ENCODE measurements at places on chromosomes 16 and 17. TPM values are rescaled to one million over a fixed set of nuclear protein-coding genes. Genes with fewer than 3 reads are reported as not detected.

Gene CX3CL1
- total RNA-seq, result 33.6 TPM

Gene AMFR
- 90.4 TPM for total RNA-seq

Gene RAB26
- total RNA-seq, result 0.80 TPM

Gene HID1
- total RNA-seq, result 28.6 TPM

Gene KIF2B
- total RNA-seq, result not detected

Gene HEATR9
- 0.21 TPM for total RNA-seq

Gene TBX2
- total RNA-seq, result 83.3 TPM

DNA sequence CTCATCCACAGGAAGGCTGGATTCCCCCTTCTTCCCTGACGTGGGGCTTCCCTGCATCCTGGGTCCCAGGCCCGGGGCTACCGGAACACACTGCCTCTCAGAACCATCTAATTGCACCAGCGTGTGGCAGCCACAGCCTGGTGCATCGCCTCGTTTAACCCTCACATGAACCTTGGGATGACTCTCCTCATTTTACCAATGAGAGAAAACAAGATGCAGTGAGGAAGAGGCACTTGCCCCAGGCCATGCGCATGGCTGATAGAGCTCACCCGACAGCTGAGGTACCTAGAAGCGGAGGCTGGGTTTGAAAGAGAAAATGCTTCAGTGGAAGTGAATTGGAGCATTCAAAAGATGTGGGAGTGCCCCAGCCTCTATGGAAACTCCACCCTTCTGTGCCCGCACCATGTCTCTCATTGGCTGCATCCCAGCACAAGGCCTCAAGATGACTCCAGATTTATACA is 162.3 kb downstream of the KATNIP start:
- no peaks in the 10 kb centered on the region for H3K27me3 ChIP-seq
- H3K4me1 ChIP-seq, result no peaks in the 10 kb centered on the region
- DNase-seq, result no peak
- H3K27ac ChIP-seq, result no peak overlapping the region
- peaks cover 12% of the 10 kb centered on the region for H3K36me3 ChIP-seq

GRCh38 chr17:62664336-62665120 is 37.1 kb downstream of the MRC2 start:
- H3K27ac ChIP-seq, result no peak overlapping the region
- no peaks in the 10 kb centered on the region for H3K4me1 ChIP-seq
- no peaks in the 10 kb centered on the region for H3K27me3 ChIP-seq
- peak; percentile 36 for DNase-seq
- H3K4me3 ChIP-seq, result no peak overlapping the region

GRCh38 chr16:79469999-79470398 is 130.5 kb downstream of the MAF start:
- H3K36me3 ChIP-seq, result no peaks in the 10 kb centered on the region
- no peak for DNase-seq
- H3K27ac ChIP-seq, result no peak overlapping the region
- H3K4me3 ChIP-seq, result no peak overlapping the region

DNA sequence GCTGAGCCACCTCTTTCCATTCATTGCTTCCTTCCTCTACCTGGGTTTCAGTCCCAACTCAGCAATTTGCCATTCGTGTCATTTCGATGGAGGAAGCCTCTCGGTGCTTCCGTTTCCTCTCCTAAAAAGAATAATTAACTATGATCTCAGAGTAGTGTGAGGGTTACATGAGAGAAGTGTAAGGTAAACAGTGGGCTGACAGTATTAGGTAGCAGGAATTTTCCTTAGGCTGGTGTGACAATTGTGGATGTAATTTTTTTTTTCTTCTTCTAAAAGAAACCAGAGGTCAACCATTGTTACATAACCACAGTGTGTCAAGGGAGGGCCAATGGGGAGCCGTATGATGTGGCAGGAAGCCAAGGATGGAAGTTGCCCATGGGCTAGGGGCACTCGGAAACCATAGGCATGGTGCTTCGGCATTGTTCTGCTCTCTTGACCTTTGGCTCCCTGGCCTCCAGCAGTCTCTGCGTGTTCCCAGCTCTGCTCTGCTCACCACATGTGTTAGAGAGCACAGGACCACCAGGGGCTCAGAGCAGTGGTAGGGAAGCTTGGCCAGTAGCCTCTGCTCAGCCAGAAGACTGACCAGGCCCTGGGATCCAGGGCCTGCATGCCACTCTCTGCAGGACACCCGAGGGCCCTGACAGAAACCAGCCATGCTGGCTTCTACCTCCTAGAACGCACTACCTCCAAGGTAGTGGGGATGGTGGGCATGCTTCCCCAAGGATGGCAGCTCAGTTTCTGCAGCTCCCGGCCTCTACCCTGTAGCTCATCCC is 2.0 kb upstream of the TOP2A start:
- peak overlapping the region; percentile 37 for H3K27ac ChIP-seq
- H3K27me3 ChIP-seq, result no peaks in the 10 kb centered on the region
- peaks cover 29% of the 10 kb centered on the region for H3K4me1 ChIP-seq
- H3K36me3 ChIP-seq, result no peaks in the 10 kb centered on the region

DNA sequence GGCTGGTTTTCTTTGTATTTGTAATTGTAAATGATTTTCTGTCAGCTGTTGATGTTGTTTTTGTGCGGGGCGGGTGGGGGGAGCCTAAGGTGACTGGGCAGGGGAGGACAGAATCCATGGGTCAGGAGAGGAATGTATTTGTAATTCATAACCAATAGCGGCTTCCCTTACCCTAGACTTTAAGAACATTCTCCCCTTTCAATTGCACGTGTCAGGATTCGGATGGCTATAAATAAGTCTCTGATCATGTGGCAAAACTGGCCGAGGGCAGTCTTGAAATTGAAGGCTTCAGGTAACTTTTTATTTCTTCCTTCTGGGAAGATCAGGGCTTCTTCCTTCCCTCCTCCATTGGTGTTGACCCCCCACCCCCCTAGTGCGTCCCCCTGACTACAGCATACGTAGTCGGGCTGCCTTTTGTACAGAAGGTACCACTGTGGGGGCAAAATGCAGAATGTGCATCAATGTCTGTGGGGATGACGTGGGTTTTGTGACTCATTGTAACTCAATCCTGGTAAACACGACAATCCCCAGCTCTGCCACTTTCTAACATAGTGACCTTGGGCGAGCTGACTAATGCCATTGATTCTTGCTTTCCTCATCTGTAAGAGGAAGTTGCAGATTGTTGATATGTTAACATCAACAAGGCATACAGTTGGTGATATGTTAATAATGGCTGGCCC is 16.2 kb downstream of the MARCHF10 start:
- H3K27me3 ChIP-seq, result no peaks in the 10 kb centered on the region
- DNase-seq, result no peak
- H3K36me3 ChIP-seq, result no peaks in the 10 kb centered on the region
- H3K4me1 ChIP-seq, result no peaks in the 10 kb centered on the region

DNA sequence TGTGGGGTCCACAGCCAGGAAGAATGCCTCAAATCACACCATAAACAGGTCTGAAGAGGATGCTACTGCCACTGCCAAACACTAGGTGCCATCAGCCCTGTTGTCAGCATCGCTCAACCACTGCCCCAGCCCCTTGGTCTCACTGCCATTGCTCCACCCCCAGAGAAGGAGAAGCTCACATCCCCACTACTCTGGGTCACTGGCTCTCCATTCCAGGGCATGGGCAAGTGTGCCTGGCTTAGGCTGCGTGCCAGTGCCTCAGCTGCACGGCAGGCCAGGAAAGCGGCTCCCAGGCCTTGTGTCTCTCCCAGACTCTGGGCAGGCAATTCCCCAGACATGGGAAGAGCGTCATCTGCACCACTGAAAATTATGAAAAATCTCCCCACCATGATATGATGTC is 1.2 kb upstream of the IGSF6 start:
- peaks cover 19% of the 10 kb centered on the region for H3K36me3 ChIP-seq
- H3K27me3 ChIP-seq, result no peaks in the 10 kb centered on the region
- H3K27ac ChIP-seq, result peak overlapping the region; percentile 9
- peaks cover 33% of the 10 kb centered on the region for H3K4me1 ChIP-seq

DNA sequence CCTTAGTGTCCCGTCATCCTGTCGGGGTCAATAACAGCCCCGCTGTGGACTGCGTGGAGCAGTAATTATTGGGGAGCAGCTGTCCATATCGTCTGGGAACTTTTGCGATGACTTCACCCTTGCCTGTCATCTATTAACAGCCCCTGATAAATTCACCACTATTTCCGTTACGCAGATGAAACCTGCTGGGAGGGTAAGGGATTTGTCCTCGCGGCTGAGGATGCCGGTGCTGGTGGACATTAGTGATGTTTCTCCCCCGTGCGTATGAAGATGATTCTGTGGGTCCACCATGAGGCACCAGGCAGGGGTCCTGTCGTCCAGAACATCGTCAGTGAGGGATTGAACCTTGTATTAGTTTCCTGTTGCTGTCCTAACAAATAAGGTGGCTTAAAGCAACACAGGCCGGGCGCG is 1.0 kb downstream of the FLYWCH2 start:
- no peaks in the 10 kb centered on the region for H3K36me3 ChIP-seq
- H3K4me3 ChIP-seq, result peak overlapping the region; percentile 93
- peak overlapping the region; percentile 95 for H3K27ac ChIP-seq
- DNase-seq, result peak; percentile 26

DNA sequence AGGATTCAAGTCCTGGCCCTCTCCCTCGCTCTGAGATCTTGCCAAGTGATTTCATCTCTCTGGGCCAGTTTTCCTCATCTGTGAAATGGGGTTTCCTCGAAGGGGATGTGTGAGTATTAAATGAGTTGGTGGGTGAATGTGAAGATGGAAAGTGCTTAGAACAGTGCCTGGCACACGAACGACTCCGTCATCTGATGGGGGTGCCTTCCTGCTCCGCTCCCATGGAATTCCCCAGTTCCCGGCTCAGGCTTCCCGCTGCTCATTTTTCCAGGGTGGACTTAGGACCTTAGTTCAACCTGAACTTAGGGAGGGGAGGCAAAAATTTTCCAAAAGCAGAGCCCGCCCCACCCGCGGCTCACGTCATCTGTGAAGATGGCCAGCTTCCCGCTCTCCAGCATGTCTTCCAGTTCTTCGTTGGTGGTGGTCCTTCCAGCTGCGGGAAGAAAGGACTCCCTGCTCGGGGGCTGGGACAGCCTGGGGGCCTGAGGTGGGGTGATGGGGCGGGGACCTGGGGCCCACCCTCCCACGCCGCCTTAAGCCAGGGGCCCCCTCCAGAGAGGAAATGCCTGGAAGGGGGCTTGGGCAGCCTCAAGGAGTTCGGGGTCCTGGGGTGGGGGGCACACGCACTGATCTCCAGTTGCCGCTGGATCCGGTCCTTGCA is 11.4 kb downstream of the HSD3B7 start:
- peaks cover 12% of the 10 kb centered on the region for H3K4me1 ChIP-seq
- no peak for DNase-seq
- peak overlapping the region; percentile 4 for H3K27ac ChIP-seq
- H3K27me3 ChIP-seq, result no peaks in the 10 kb centered on the region
- no peaks in the 10 kb centered on the region for H3K36me3 ChIP-seq
- H3K4me3 ChIP-seq, result peak overlapping the region; percentile 45

DNA sequence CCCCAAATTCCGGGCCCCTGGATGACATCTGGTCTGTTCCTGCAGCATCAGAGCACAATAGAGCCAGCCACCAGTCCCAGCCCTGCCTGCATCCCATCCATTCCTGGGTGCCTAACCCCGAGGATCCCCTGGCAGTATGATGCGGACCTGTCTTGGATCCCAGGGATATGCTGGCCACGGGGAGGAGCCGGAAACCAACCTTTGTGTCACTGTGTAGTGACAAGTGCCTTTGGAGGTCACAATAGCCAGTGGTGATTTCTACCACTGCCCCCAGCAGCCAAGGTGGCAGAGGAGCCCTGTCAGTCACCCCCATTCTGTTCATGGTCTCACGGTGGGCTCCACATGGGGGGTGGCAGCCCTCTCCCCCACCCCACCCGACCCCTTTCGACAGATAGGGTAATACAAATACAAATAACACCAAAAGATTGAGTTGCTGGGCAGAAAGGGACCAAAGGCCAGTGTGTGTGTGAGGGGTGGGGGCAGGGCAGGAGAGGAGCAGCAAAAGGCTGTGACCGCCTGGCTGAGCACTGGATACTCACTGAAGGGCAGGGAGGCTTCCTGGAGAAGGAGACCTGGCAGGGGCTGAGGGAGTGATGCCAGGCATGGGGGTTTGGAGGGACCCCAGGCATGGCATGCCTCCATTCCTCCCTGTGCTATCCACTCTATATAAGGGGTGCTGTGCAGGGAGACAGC is 29.0 kb upstream of the MEOX1 start:
- H3K36me3 ChIP-seq, result no peaks in the 10 kb centered on the region
- H3K4me3 ChIP-seq, result no peak overlapping the region
- H3K27me3 ChIP-seq, result peaks cover 4% of the 10 kb centered on the region
- H3K4me1 ChIP-seq, result peaks cover under 1% of the 10 kb centered on the region
- no peak overlapping the region for H3K27ac ChIP-seq

- H3K27ac ChIP-seq, result no peak overlapping the region
- H3K27me3 ChIP-seq, result peaks cover 6% of the 10 kb centered on the region
- H3K4me3 ChIP-seq, result no peak overlapping the region
- DNase-seq, result no peak
- no peaks in the 10 kb centered on the region for H3K4me1 ChIP-seq
Measured at GRCh38 chr16:5581908-5582307, 484.3 kb upstream of the EEF2KMT start.

- no peaks in the 10 kb centered on the region for H3K36me3 ChIP-seq
- DNase-seq, result no peak
- H3K27me3 ChIP-seq, result no peaks in the 10 kb centered on the region
- peaks cover 38% of the 10 kb centered on the region for H3K4me1 ChIP-seq
- peak overlapping the region; percentile 48 for H3K27ac ChIP-seq
Measured at GRCh38 chr16:70714581-70715054, 28.8 kb upstream of the MTSS2 start.

- H3K27ac ChIP-seq, result peak overlapping the region; percentile 57
- peak; percentile 81 for DNase-seq
- no peaks in the 10 kb centered on the region for H3K27me3 ChIP-seq
- no peak overlapping the region for H3K4me3 ChIP-seq
- no peaks in the 10 kb centered on the region for H3K4me1 ChIP-seq
- H3K36me3 ChIP-seq, result no peaks in the 10 kb centered on the region
Measured at GRCh38 chr16:74743668-74744299, 30.8 kb downstream of the FA2H start.

- H3K4me1 ChIP-seq, result no peaks in the 10 kb centered on the region
- H3K4me3 ChIP-seq, result no peak overlapping the region
- no peak overlapping the region for H3K27ac ChIP-seq
- peaks cover 22% of the 10 kb centered on the region for H3K36me3 ChIP-seq
- no peak for DNase-seq
- no peaks in the 10 kb centered on the region for H3K27me3 ChIP-seq
Measured at GRCh38 chr17:80118601-80119270, 17.4 kb downstream of the GAA start.

GRCh38 chr17:47878203-47879027 is 17.6 kb upstream of the SP2 start:
- H3K36me3 ChIP-seq, result no peaks in the 10 kb centered on the region
- peaks cover under 1% of the 10 kb centered on the region for H3K27me3 ChIP-seq
- no peak overlapping the region for H3K4me3 ChIP-seq

GRCh38 chr16:66662445-66663194 is 33.9 kb downstream of the CMTM4 start:
- no peaks in the 10 kb centered on the region for H3K27me3 ChIP-seq
- DNase-seq, result no peak
- no peak overlapping the region for H3K4me3 ChIP-seq
- H3K27ac ChIP-seq, result no peak overlapping the region
- peaks cover 22% of the 10 kb centered on the region for H3K4me1 ChIP-seq

GRCh38 chr16:79004309-79004708 is 596.2 kb downstream of the MAF start:
- H3K27ac ChIP-seq, result no peak overlapping the region
- no peaks in the 10 kb centered on the region for H3K4me1 ChIP-seq
- no peak for DNase-seq
- H3K27me3 ChIP-seq, result no peaks in the 10 kb centered on the region

GRCh38 chr17:5122586-5123342 is 6.9 kb downstream of the USP6 start:
- no peak overlapping the region for H3K27ac ChIP-seq
- peaks cover 6% of the 10 kb centered on the region for H3K4me1 ChIP-seq
- peak; percentile 58 for DNase-seq
- H3K27me3 ChIP-seq, result peaks cover 26% of the 10 kb centered on the region
